ENCODE measurements at places on chromosomes 11 and 22.

- DNase-seq, result no peak
Observed at GRCh38 chr11:128187377-128187776, 400.0 kb downstream of the ETS1 start.

DNA sequence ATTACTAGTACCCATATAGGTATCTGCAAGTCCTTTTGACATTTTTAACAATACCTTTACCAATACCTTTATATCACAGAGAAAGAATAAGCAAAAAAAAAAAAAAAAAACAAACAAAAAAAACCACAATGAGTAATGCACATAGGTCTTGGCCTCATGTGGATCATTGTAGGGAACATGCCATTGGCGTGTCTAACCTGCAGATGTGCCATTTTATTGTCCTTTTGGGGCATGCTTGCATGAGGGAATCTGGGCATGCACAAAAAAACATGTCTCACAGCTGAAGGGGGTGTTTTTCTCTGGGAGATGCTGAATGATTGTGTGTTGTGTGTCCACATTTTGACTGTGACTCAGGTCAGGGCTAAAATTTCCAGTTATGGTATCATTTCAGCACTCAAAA lies 361.6 kb downstream of the GUCY1A2 start:
- no peak for DNase-seq

- DNase-seq, result no peak
Observed at GRCh38 chr22:38732251-38732815, 23.5 kb downstream of the SUN2 start.

DNA sequence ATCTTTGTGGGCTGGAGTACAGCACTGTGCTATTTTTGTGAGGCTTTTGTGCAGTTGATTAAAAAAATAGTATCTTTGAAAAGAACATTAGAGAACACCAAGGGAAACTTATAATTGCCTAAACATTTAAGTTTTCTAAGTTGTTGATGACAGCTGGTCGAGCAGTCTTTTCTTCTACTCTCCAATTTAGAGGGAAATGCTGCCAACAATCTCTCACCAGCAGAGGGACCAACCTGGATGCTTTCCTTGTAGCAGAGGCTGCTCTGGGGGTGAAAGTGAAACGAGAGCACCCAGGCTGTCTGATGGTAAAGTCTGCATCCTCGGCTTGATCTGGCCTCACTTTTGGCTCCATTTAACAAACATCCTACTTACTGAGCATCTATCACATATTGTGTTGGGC lies 1286.5 kb upstream of the TENM4 start:
- peak; percentile 6 for DNase-seq

DNA sequence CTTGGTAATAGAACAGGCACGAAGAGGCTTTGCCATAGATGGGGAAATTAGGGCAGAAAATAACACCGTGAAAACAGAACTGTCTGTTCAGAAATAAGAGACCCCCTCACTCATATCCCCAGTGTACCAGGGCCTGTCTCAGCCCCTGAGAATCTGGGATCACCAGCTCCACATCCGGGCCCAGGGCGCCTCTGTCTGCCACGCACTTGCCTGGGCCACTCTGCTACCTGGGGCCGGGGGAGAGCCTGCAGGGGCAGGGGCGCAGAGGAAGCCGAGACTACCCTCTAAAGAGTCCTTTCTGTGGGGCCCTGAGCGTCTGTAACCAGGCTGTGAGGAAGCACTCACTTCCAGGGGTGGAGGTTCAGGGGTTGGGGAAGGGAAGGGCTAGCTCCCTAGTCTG lies 19.8 kb downstream of the NECTIN1 start:
- no peak for DNase-seq

GRCh38 chr22:49738006-49738405 lies 89.7 kb downstream of the BRD1 start:
- no peak for DNase-seq

DNA sequence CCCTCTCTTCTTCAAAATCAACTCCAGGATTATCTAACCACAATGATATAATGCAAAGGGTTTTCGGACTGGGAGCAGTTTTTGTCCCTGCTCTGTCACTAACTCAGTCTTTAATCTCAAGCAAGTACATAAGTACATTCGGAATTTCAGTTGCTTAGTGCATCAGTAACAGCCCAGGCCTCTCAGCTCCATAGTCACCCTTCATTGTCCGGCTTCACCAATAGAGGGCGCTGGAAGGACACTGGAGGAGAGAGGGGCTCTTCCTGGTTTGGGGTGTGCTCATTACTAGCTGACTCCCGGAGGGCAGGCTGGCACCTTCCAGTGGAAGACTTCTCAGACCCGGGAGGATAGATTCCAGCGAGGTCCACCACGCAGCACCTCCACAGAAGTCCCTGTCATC lies 90.4 kb upstream of the PDGFD start:
- no peak for DNase-seq

- no peak for DNase-seq
Observed at GRCh38 chr11:119892311-119892808, 163.4 kb upstream of the NECTIN1 start.

GRCh38 chr11:15837901-15838489 lies 518.4 kb downstream of the SOX6 start:
- no peak for DNase-seq

- no peak for DNase-seq
Observed at GRCh38 chr22:27863001-27863400, 56.1 kb downstream of the PITPNB start.

- DNase-seq, result no peak
Observed at GRCh38 chr11:77147668-77148321, 19.7 kb downstream of the MYO7A start.

DNA sequence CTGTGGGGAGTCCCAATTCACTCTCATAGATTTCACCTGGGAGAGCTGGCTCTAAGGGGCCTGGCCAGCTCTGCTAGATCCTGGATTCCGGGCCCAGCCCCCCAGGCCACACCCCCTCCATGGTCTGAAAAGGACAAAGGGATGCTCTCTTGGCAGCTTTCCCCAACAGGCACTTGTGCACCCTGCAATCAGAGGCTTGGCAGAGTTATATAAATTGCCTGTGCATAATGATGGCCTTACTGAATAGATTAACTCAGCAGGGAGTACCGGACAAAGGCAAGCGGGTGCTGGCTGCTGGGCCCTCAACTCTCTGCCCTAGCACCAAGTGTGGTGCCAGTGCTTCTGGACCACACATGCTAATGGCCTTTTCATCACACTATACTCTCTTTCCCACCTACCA lies 461.6 kb downstream of the BUD13 start:
- DNase-seq, result peak; percentile 83

- no peak for DNase-seq
Observed at GRCh38 chr22:50015451-50016307, 3.1 kb upstream of the IL17REL start.

- no peak for DNase-seq
Observed at GRCh38 chr22:24500277-24500820, 5.2 kb downstream of the UPB1 start.

GRCh38 chr11:7874056-7874455 lies 57.0 kb downstream of the OR10A6 start:
- no peak for DNase-seq

DNA sequence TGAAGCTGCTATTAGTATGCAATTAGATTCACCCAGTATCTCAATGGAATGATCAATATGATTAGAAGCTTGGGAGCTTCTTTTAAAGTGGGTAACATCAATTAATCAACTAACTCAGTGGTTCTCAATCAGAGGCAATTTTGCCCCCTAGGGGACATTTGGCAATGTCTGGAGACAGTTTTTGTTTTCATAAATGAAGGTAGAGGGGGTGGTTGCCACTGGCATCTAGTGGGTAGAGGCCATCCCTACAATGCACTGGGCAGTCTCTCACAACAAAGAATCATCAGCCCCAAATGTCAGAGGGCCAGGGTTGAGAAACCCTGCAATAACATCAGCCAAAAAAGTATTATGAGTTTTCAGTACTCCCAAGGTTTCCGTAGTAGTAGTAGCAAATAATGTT lies 5.9 kb upstream of the AMOTL1 start:
- DNase-seq, result no peak

GRCh38 chr11:106447631-106448191 lies 370.2 kb downstream of the AASDHPPT start:
- no peak for DNase-seq

- DNase-seq, result no peak
Observed at GRCh38 chr11:65362320-65362931, 7.9 kb downstream of the TIGD3 start.

DNA sequence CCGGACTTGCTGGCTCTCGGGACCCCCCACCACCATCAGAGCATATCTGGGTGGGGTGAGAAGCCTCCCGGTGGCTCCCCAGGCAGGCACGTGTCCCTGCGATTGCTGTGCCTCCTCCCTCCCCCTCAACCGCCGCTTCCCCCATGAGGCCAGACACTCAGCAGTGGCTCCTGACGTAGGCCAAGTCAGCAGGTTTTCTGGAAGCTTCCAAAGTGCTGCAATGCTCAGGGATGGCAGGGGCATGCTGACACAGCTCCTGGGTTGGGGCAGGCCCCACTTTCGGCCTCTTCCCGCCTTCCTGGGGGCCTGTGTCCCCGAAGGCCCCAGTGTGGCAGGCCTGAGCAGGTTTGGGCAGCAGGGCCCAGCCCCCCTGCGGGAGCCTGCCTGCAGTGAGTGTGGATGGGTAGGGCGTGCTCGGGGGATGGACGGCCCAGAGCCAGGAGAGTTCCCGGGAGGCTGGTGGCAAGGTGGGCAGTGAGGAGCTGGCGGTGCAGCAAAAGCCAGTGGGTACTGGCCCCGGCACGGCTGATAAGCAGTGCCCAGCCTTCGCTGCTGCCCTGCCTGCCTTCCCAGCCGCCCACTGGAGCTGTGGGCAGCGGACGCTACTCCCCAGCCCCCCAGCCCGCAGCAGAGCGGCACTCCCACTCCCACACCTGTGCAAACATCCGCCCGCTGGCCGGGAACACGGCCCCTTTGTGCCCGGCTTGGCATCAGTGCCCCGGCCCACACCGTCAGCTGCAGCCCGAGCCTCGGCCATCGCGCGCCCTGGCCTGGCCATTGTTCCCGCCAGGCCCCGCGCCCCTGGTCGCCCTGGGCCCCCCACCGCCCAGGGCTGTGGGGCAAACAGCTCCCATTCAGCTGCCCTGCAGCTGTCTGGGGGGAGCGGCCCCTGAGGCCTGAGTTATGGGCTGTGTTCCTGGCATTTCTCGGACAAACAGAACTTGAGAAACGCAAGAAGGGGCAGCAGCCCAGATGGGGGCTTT lies 125.0 kb downstream of the KCNQ1OT1 start:
- no peak for DNase-seq

GRCh38 chr11:45384711-45385241 lies 98.6 kb upstream of the SYT13 start:
- DNase-seq, result no peak

DNA sequence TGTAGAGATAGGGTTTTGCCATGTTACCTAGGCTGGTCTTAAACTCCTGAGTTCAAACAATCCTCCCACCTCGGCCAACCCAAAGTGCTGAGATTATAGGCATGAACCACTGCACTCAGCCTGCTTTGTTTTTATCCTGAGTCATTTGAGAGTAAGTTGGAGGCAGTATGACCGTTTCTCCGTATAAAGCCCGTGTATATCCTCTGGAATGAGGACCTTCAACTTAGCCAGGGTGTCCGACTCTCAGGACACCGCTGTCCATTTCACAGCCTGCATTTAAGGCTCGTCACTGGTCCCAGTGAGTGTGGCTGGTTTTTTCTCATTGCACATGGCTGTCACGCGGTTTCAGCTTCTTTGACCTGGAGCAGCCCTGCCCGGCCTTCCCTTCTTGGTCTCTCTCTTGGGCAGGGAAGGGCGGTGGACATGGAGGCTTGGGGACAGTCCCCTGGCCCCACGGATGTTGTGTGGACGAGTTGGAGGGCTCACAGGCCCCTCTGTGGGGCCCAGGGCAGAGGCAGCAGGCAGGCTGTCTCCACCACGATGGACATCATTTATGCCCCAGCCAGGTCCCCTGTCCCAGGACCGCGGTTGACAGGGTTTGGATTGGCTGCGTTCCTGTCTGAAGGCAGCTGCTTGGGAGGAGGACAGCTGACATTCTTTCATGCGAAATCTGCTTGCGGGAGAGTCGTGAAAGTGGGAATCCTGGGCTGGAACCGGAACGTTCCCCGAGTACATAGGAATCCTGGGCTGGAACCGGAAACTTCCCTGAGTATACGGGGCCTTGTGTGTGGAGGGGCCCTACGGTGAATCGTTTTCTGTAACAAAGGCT lies 93.3 kb downstream of the KCNQ1 start:
- no peak for DNase-seq

DNA sequence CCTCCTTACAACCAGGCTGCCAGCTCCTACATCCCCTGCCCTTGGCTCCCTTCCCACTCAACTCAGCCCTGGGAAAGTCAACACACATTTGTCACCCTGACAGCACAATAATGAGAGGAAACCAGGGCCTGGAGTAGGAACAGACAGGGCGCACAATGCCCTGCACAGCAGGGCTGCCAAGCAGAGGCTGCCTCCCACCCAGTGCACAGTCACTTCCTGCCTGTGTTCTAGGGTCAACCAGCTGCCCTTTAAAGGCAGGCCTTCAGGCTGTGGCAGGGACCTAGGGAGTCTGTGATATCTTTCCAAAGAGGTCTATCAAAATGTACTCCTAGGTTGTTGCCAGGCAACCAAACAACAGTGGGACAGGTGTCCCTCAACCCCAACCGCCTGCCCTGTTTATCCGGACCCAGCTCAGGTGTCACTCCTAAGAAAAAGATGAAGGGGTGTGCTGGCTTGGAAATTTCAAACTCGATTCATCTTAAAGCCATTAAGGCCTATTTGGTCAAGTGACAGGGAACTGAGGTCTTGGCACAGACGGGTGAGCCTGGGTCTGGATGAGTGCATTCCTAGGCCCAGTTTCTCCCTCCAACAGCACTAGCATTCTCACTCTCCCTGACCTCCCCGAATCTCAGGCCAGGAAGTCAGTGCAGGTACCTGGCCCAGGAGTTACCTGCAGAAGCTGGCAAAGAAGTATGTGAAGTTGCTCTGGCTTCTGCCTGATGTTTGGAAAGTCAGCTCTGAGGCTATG lies 110.3 kb upstream of the PITPNB start:
- DNase-seq, result peak; percentile 97

DNA sequence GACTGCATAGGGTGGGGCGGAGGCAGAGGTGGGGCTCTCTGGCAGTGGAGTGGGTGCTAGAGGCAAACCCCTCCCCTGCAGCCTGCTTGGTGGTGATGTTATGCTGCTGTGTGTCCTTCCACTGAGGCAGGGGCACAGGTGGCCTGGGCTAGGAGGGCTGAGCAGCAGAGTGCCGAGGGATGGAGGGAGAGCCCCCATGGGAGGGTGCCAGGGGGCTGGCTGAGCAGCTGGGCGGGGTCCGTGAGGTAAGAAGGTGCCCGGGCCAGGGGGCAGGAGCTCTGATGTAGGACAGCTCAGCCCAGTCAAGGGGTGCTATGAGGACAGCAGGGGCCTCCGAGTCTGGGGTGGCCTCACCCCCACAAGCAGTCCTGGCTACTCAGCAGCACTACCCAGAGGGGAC lies 4.2 kb downstream of the CLDN5 start:
- DNase-seq, result no peak

DNA sequence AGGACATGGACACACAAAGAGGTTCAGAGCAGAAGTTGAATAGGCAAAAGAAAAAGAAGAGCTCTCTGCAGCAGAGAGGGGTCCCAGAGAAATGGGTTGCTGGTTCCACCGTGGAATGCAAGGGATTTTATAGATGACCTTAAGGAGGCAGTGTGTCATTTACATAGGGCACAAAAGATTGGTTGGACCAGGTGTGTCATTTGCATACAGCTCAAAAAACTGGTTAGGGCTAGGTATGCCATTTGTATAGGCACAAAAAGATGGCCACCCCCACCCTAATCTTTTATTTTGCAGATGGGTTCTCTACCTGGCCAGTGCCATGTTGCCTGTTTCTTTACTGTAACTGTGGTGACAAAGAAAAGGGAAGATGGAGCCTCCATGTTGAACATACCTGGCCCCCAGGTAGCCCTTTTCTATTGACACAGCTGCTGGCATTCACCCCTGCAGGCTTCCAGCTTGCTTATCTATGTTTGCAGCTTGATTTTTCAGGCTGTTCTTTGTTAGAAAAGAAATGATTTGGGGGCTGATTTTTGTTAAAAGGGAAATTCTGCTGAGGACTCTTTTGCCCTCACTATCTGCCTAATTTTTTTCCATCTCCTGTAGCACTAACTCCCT lies 3.1 kb upstream of the CAVIN3 start:
- DNase-seq, result peak; percentile 8
